Sigmoid colon (tissue), 7 donors: ENCODE measurements at places on chromosomes 6 and 20. TPM values are rescaled to one million over a fixed set of nuclear protein-coding genes. Genes with fewer than 3 reads are reported as not detected.

PGC gene
- total RNA-seq = not detected

GRIK2 gene
- total RNA-seq = 1.5 TPM

UNC5CL gene
- total RNA-seq = 1.8 TPM

GSS gene
- total RNA-seq = 27.8 TPM

HSPA1L gene
- 2.2 TPM for total RNA-seq

LRFN2 gene
- total RNA-seq = not detected

LY6G6F gene
- not detected for total RNA-seq

UBD gene
- total RNA-seq = not detected

TRAPPC3L gene
- not detected for total RNA-seq

ERMARD gene
- 32.4 TPM for total RNA-seq

TMEM244 gene
- not detected for total RNA-seq

HS3ST5 gene
- total RNA-seq = 0.28 TPM

OLIG3 gene
- not detected for total RNA-seq

AIF1 gene
- total RNA-seq = 59.6 TPM

ATP6V1G2 gene
- 2.8 TPM for total RNA-seq

MYT1 gene
- total RNA-seq = under 0.01 TPM

OVOL2 gene
- total RNA-seq = not detected

GUCA1A gene
- not detected for total RNA-seq

CFAP61 gene
- not detected for total RNA-seq

ALDH5A1 gene
- 3.0 TPM for total RNA-seq
